Ureter (tissue), 1 donor: ENCODE measurements at places on chromosomes 1 and 21.

DNA sequence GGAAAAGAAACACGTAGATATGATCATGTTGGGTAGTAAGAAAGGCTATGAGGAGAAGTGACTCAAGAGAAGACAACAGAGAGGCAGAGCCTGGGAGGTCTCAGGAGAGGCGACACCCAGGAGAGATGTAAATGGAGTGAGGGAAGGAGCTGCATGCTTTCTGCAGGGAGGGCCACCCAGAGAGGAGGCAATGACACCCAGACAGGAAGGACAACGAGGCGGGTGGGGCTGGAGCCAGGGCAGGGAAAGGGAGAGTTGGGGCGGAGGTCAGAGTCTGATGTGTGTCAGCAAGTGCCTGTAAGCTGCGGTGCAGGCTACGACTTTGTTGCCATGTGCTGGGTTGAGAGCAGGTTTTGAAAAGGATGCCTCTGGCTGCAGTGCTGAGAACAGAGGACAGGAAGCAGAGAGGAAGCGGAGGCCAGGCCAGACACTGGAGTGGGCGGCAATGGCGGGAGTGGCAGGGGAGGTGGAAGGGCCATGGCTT, 31.3 kb downstream of the SLC1A7 start:
- DNase-seq, result peak; percentile 65

DNA sequence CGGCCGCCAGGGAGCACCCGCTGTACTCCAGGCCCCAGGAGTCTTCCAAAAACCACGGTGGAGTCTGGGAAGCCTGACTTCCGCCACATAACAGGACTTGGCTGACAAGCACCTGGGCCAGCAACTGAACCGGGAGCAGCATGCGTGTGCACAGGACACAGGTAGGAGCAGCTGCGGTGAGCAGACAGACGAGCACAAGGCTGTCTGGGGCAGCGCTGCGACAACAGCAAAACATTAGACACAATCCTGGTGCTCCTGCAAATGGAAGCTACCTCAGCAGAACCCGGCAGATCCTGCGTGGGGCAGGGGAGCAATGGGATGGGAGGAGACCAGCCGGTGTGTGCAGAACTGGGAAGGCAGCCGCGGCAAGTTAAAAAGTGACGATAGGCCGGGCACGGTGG, 80.4 kb downstream of the NPHP4 start:
- DNase-seq, result peak; percentile 17

GRCh38 chr1:202852163-202852904, 36.6 kb downstream of the RABIF start:
- DNase-seq, result peak; percentile 55

DNA sequence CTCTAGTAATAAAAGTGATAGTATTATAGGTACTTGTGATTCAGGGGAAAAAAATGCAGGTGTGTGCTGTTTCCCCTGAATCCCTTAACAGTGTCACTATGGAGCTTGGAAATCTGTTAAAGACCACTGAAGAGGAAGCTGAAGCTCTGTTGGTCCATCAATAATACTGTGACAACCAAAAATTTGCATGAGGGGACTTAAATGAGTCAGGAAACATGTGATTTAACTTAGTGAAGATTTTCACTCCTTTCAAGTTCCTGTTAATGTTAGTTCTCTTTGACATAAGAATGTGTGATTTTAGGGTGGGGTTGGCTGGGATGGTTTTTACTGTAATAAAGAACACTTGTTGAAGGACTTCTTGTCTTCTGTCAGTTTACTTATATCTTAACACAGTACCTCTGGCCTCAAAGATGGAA, 32.0 kb downstream of the VANGL2 start:
- DNase-seq, result no peak

DNA sequence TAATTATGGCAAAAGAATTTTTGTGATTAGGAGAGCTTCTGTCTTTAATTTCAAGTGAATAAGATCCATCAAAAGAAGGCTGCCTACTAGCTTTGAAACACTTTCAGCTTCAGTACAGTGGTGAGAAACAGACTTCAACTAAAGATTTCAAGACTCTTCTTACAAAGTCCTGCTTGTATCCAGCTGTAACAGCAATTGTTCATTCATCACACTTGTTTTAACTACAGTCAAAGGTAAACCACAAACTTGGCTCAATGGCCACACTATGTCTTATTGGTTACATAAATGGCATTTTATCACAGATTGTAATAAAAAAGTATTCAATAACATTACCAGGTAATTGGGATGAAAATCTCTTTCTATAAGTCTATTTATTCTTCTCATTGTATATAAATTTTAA, 59.2 kb downstream of the WARS2 start:
- no peak for DNase-seq

GRCh38 chr21:34673006-34673405, 4.2 kb downstream of the CLIC6 start:
- DNase-seq, result no peak

DNA sequence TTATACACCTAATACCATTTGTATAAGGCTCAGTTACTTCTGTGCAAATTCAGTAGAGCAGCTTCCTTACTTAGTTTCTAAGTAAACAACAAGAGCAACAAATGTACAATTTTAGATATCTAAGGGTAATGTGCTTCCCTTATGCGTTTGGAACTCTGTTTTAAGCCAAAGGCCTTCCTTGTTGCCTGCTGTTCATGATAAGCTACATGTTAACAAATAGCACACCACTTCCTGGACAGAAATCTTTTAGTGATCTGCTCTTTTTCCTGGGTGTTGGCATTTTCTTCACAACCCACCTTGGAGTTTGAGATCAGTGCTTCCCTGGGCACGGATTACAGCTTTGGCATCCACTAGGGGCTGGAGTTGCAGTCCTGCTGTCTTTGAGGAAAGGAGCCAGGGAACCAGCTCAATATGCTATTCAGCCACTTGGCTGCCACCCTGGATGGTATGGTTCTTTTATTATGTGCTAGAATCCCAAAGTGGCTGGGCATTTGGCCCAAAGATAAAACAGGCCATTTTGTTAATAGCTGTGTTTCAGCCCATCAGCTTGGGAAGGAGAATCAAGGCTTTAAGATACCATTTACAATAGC, 55.6 kb upstream of the ADAR start:
- no peak for DNase-seq

DNA sequence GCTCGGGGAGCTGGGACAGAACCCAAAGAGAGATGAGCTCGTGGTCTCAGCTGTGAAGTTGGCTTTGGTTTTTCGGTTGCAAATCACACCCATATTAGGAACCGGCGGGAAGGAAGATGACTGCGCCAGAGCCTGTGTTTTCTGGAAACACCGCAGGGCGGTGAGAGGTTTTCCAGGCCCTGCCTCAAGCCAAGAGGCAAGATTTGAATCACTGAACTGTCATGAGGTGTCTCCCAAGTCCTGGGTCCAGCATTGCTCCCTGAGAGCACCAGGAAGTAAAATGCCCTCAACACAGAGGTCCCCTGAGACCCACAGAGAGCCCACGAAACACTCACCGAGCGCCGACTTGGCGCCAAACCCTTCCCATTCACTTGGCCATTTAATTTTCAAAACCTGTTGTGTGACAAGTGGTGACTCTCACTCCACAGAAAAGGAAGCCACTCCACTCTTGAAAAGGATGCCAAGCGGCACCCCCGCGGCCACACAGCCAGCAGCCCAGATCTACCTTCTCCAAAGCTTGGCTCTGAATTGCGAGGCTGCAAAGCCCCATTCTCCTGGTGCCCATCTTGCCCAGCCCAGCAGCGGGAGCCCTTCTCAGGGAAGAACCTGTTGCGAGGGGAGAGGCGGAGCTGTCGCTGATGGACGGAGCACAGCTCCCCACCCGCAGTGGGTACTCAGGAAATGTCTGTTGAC, 99.0 kb upstream of the RUNX3 start:
- no peak for DNase-seq

DNA sequence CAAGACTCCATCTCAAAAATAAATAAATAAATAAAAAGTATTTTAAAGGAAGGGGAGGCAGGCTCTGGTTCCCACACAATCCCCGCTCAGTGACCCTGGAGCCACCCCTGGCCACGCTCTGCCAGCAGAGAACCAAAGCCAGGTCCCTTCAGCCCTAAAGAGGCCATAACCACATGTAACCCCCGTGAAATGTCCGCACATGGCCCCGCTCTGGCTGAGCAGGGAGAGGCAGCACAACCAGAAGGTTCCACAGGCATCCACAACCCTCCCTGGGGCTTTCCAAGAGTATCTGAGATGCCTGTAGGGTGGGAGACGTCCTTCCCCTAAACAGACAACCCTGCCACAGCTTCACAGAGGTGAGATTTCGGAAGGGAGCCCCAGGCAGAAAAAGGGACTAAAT, 1.4 kb upstream of the ARF1 start:
- no peak for DNase-seq

DNA sequence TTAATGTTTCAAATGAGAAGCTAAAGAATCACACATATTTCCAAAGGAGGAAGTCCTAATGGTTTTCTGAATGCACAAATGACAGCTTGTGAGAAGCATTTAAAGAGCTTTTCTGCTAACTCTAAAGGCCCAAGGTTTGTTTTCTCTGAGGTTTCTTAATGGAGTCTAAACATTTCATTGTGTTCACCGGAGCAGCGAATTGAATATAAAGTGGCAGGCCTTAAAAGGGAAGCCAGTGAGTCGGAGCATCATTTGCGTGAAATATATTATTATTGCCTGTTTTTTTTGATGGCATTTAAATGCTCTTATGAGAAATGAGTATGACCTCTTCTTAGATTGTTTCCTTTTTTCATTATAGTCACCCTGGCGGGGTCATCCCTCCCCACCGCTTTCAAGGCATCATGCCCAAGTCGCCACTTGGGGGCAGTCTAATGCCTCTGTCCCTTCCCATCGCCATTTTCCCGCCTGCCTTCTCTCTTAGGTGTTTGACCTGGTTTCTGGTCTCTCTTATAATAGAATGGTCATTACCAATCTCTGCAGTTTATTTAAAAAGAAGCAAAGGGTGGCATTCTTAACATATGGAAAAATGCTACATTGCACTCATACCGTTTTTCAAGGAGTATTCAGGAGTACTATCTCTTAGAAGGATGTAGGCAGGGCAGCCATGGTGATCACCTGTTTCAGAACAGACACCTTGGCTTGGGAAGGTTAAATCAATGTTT, 25.3 kb upstream of the OVAAL start:
- peak; percentile 58 for DNase-seq

- DNase-seq, result peak; percentile 35
These were observed 43.1 kb upstream of the IGSF3 start for GRCh38 chr1:116710420-116711262.

DNA sequence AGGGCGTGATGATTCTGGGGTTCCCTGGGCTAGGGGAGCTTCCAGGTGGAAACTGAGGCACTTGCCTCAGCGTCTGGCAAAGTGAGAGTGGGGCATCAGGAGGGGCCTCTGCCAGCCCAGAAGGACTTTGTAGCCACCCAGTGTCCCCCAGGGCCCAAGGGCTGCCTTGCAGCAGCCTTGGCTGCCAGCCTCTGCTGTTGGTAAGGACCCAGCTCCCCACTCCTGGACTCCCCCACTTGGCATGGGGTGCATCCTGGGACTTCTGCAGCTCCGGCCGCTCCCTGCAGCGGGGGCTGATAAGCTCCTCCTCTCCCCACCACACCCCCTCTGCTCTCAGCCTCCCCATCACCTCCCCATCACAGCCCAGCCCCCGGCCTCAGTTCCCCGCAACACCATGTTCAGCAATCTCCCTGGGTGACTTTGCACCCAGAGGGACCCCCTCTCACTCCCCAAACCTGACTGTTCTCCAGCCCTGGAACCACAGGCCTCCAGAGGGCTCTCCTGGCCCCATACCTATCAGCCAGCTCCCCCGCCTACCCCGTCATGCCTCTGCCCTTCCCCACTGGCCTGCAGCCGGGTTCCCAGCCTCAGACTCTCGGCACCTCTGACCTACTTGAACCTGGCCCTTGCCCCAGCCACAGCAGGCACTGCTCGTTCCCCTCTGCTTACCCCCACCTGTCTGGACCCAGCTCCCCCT, 113.0 kb downstream of the CRYAA start:
- DNase-seq, result no peak

GRCh38 chr1:192668409-192668983, 32.5 kb downstream of the RGS13 start:
- DNase-seq, result no peak

DNA sequence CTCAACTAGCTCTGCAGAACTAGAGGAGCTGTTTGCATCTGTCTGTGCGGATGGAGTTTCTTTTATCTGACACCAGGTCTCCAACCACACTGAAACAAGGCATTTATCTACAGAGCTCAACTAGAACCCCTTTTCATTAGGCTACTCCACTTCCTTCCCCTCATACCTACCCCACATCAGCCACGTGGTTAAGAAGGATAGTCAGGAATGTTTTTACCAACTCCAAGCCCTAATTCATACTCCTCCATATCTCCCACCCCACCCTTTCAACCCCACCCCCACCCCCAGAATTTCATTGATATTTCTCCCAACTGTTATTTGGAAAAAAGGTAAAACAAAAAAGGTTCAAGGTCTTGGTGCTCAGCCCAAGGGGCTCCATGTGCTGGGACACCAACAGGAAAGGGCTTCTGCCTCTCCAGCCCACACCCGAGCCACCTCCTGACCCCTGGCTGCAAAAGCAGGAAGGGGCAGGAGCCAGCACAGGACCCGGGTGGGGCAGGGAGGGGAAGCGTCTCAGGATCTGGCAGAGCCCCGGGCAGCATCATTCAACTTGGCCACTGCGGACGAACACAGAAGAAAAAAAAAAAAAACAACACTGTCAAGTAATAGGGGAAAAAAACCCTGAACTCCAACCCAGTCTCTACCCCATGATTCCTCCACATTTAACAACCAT, 7.0 kb downstream of the ENSA start:
- no peak for DNase-seq

DNA sequence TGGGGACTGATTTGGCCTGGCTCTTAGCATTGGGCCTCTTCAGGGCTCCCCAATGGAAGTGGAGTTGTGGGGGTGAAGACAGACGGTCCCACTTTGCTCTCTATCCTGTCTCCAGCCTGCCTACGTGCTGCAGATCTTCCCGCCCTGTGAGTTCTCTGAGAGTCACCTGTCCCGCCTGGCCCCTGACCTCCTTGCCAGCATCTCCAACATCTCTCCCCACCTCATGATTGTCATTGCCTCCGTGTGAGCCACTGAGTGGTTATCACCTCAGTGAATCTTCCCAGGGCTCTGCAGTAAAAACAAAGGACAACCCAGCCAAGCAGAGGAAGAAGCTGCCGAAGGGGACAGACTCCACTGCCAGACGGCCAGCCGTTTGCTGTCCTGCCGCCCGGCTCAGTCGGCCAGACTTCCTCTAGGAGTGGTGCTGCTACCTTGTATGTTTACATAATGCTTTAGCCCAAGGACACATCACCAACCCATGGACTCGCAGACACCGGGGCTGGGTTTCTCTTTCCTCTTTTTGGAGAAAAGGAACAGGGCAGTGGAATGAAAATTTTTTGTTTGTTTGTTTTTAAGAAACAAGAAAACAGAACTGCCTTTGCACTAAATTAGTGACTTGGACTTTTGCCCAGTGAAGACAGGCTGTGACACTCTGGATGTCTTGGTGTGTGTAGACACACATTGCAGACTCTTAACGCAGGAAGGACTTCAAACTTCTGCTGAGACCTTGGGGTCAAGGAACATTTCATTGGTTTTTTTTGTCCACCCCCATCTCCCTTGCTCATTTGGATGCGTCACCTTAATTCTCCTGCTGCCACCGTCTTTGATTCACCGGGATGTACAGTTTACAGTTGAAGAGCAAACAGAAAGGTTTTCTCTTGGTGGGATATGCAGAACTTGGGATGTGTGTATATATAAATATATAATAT, 36.5 kb downstream of the ZBTB17 start:
- peak; percentile 66 for DNase-seq

GRCh38 chr1:159951551-159951950, 2.5 kb downstream of the SLAMF9 start:
- DNase-seq, result no peak
